HepG2 (cell line): ENCODE measurements at places on chromosomes 2 and 18.
A peak's percentile ranks its signal among the peaks of the same experiment; 100 is the strongest.

DNA sequence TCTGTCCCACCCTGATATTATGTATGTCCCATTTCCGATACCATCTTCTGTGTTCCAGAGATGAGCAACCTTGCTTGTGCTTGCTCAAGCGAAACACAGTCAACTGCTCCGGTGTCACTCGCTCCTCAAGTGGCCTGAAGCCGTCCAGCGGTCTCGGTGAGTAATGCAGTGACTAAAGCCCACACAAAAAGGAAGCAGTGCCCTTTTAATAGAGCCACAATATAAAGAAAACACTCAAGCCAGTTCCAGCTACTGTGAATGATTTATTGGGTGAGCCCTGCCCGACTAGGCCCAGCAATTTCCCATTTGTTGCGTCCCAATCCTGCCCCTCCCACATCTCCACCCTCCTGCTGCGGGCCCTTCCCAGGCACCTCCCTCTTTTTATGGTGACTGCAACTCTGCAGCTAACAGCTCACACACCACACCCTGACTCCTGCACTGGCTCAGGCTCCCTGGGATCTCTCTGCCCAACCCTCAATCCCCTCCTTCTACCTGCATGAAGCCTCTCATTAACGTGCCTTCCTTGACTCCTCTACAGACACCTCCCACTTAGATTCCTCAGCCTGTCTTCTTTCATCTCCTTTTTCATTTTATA, 44.2 kb upstream of the DSC1 start:
- peak; percentile 86 for DNase-seq

GRCh38 chr2:107730898-107731297, 95.8 kb upstream of the RGPD4 start:
- DNase-seq = no peak

- no peak for DNase-seq
Observed at GRCh38 chr2:139209586-139209985, 429.4 kb upstream of the NXPH2 start.

GRCh38 chr2:129087133-129087813, 768.6 kb upstream of the HS6ST1 start:
- DNase-seq = no peak
